CD4-positive, alpha-beta T cell treated with Interleukin-1 beta for 1 hour (primary cell): ENCODE measurements at places on chromosomes 7 and 10.

DNA sequence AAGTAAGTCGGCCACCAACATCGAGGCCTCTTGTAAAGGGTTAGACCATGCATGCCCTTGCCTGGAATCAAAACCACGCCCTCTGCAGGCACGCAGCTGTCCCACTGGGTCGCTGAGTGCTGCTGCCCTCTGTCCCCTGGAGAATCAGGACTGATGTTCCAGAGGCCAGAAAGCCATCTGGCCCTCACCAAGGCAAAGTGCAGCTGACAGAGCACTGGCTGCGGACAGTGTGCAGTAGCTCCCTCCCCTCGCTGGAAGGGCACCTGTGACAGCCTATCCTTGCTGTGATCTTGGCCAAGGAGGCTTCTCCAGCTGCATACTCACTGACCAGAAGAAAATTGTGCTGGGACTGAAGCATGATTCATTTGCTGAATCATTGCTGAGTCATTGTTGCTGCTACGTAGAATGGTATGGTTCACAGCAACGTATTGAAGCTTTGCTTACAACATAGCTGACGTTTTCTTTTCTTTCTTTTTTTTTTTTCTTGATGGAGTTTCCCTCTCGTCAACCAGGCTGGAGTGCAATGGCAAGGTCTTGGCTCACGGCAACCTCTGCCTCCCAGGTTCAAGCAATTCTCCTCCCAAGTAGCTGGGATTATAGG is 30.4 kb downstream of the DDC start:
- DNase-seq: no peak

DNA sequence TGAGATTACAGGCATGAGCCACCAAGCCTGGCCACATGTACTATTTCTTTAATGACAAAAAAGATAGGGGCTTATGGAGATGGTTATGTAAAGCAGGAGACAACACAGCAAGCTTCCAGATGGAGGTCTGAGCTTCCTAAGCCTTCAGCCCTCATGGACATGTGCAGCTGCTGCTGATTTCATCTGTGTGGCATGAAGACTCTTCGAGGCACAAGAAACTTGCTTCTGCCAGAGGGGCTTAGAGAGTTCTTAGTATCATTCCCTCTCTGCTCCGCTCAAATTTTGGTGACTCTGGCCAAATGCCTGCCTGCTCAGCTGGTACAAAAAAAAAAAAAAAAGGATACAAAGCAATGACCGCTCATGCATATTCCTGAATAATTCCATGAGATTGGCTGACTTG is 552.5 kb downstream of the TYW1 start:
- no peak for DNase-seq

DNA sequence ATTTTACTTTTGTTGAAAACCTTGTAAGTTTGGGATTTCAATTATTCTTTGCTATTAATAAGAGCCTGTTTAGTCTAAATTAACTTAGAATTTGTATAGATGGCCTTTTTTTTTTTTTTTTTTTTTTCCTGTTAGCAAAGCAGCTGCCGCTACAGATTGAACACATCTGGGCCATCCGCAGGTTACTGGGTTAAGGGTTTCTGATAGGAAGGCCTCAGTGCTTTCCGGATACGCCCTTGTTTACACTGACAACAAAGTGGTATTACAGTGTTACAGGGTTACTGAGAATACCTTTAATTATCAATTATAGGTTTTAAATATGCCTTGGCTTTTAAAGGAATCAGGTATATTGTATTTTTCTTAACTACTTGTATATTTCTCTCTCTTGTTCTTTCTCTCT is 76.8 kb downstream of the PTN start:
- DNase-seq: no peak

DNA sequence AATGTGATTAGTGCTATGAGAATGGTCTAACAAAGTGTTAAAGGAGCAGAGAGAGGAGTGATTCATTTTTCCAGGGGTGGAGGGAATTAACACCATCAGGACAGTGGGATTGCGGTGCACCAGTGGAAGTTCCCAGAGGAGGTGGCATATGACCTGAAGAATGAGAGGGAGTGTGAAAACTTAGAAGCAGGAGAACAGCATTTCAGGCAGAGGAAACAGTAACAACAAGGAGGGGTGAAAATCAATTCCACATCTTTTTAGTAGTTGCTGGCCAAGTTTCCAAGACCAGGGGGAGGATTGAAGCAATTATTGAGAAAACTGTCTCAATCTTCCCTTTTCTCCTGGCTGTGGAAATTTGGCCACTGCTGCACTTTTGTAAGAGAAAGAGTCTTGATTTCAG is 23.7 kb upstream of the CCDC172 start:
- DNase-seq: no peak

- DNase-seq: no peak
Observed at GRCh38 chr10:70799124-70799523, 13.9 kb upstream of the TBATA start.

- no peak for DNase-seq
Observed at GRCh38 chr10:119491966-119492757, 50.4 kb downstream of the RGS10 start.

DNA sequence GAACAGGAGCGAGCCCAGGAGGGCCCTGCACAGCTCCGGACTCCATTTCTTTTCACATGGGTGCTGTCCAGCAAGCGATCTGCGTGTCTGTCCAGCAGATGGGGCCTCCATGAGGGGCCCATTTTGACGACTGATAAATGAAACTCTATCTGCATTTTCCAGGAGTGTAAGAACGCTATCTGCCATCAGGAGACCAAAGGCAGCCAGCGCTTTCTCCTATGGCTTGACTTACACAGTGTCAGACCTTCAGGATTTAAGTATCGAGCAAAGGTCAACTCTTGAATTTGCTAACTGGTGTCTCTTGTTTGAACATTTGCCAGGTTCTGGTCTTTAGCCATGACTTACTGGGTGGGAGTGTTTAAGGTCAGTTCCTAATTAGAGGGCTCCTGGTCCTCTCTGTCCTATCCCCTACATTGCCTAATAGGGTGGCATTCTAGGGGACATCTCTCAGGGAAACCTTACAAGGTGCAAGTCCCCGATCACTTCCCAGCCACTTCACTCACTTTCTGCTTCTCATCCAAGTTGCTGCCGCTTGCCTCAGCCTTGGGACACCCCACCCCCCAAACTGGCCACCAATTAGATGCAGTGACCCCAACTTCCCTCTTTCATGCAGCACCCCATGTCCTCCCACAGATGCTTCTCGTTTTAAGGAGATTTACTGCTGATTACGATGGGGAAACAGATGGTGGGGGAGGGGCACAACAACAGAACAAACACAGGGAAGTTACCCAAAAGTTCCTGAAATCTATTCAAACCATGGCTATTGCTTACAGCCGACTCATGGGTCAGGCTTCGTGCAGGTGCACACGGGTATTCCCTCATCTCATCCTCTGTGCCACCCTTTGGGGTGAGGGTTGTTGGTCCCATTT is 20.0 kb downstream of the VSIR start:
- no peak for DNase-seq
